ENCODE measurements at places on chromosomes 11 and 22.

DNA sequence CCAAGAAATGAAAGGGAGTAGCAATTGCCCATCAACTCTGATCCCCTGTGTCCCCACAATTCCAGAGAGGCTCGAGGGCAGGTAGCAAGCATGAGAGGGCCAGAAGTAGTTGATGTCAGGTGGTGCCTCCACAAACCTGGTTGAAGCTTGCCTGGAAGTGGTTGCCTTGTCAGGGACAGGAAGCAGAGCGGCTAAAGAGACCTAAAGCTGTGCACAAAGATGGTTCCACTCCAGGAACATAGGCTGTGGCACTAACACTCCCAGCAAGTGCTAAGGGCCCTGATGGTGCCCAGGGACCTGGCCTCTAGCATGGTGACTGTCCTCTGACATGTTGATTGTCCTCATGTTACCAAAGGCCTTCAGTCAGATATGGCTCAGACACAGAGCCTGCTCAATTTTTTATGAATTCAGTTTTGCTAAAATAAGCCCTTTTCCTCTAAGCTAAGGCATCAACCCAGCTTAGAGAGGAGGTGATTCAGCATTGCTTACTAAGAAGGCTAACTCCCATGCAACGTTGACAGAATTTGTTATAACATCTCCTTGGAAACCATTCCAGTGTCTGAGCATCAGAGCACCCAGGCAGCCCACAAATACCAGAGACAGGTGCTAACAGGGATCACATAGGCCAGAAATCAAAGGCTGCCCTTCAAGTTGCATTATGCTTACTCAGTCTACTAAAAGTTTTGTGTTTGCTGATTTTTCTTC lies 196.3 kb upstream of the ARHGAP20 start:
- DNase-seq: no peak

DNA sequence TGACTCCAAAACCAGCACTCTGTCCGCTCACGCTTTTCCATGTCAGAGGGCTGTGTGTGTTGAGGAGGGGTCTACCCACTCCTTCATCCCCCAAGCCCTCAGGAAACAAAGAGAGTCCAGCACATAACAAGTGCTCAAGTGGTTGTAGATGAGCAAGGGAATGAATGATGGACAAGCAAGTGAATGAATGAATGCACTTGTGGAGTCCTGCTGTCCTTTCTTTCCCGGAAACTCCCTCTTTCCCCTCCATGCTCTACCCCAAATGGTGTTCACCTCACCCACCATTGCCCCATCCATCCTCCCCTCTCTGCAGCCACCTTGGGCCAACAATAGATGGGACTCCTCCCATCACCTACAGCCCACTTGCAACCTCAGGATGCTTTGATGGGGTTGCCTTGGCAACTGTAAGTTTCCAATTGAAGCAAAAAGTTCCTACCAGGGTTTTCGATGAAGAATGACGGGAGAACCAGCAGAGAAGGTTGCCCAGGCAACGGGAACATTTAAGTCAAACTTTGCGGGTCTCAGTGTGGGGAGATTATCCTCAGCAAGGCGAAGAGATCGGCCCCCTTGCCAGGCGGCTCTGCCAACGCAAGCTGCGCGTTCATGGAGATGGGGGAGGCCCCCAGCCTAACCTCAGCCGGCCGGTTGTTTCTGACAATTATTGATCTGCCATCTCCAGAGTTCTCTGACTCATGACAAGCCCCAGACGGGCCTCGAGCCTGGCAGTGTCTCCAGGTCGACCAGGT lies 51.1 kb downstream of the MCM5 start:
- no peak for DNase-seq

DNA sequence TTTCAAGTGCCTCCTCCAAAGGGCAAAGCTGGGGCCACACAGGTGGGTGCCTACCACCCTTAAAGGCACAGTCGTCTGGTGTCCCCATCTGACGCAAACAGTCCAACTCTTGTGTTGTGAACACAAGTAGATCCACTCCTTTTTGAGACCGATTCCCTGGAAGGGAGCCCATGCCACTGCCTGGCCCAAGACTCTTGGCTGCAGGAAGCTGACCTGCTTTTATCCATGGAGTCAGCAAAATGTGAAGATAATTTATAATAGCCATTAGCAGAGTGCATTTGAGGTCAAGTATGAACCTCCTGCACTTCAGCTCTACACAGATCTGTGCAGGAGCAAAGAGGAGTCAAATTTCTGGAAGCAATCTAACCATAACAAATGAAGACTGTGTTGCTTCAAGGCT lies 68.5 kb downstream of the ADM start:
- DNase-seq: no peak

- no peak for DNase-seq
Measured at GRCh38 chr11:74282914-74283371, 28.5 kb downstream of the P4HA3 start.

DNA sequence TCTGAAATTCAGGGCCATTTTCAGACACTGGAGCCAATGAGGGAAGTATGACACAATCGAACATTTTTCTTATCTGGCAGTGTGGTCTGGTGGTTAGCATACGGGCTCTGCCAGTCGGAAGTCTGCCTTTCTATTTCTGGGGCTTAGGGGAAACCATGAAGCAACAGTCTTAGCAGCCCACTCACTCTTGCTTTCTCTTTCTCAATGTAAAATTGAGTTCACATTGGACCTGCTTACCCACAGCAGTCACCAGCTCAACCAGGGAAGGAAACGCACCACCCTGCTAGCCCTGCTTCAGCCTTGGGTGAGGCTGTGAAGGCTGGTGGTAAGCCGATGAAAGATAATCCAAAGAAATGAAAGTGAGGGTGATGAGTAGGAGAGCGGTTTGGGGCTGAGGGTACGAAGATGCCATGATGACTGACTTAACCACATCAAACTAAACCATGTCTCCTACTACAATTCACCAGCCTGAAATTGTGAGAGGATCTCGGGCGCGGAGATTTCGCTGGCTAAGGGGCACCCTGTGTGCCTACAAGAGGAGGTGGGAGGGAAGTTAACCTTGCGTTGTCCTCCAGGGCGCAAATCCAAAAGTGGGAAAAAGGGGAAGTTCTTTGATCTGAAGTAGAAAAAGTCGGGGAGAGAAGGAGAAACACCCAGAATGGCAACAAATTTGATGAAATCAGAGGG lies 2.0 kb upstream of the LMO2 start:
- no peak for DNase-seq

GRCh38 chr11:62499944-62500649 lies 46.5 kb downstream of the AHNAK start:
- no peak for DNase-seq

Measured in SW 1271 (cell line).